ENCODE measurements at places on chromosomes 6 and 20.
A peak's percentile ranks its signal among the peaks of the same experiment; 100 is the strongest.

DNA sequence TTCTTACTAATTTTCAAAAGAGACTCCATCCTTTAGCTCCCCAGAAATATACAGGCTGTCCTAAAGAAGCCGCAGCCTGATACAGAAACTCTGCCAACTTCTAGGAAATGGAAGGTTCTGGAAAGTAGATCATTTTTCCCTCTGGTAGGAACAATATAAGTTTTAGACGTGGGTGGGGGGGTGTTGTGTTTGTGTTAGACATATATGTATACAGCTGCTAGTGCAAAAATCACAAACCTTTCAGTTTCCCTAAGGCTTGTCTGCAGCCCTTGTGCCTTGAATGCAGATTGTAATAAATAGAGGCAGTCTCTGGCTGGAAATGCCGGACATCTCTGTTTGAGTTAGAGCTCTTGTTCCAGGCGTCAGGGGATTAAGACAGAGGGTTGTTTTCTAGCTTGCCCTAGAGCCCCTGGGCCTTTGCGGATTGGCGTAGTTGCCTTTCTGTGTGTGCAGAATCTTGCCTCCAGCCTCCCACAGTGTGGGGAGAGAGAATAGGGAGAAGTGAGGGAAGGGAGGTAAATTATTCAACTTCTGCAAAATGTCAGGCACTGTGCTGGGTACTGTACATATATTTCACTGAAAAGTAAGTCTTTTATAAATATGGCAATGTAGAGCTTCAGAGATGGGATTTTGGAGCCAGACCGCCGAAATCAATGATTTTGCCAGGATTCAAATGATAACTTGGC lies 269.7 kb downstream of the PRL start:
- no peak overlapping the region for H3K27ac ChIP-seq
- H3K4me3 ChIP-seq, result no peak overlapping the region
- no peaks in the 10 kb centered on the region for H3K27me3 ChIP-seq

DNA sequence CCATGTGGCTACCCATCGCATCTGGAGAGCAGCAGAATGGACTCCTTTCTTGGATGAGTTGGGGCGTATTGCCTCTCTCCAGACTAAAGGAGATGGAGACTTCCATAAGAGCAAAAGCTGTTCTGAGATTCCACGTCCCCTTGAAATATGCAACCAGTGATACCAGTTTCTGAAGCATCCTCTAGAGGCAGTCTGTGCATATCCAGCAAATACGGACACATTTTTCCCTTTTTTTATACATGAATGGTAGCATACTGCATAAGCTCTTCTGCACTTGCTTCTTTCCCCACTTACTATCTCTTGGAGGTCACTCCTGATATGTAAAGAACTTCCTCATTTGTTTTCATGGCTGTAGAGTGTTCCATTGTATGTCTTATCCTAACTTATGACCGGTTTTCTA lies 34.6 kb downstream of the TAF8 start:
- no peaks in the 10 kb centered on the region for H3K27me3 ChIP-seq
- peaks cover 13% of the 10 kb centered on the region for H3K36me3 ChIP-seq
- H3K4me3 ChIP-seq, result no peak overlapping the region
- no peak overlapping the region for H3K27ac ChIP-seq
- DNase-seq, result no peak

DNA sequence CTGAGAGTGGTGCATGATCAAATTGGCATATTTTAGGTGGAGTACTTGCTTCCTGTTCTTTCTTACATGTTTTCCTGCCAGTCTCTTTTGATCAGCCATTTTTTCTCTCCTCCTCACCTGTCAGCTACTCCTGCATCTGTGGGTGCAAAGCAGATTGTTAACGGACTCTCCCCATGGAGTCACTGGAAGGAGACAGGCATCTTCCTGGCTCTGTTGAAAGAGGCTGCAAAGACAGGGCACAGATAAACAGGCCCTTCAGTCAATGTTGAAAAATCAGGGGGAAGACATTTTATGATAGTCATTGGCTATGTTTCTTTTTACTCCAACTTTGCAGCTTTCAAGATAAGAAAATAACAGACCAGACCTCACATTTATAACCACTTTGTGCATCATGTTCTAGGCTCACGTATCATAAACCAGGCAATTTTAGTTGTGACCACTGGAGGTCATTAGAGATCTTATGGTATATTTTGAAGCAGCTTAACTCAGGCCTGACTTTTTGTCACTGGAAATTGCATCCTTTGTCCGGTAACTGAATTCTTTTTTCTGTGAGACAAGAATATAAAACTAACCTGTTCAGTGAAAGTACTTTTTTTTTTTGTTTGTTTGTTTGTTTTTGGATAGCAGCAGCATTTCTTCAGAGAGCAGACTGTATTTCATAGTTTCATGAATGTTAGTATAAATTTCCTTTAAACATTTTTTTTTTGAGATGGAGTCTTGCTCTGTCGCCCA lies 20.1 kb downstream of the ECT2L start:
- H3K27ac ChIP-seq, result peak overlapping the region; percentile 75
- no peaks in the 10 kb centered on the region for H3K36me3 ChIP-seq
- peak; percentile 70 for DNase-seq
- peaks cover 29% of the 10 kb centered on the region for H3K4me1 ChIP-seq
- peaks cover 2% of the 10 kb centered on the region for H3K27me3 ChIP-seq

DNA sequence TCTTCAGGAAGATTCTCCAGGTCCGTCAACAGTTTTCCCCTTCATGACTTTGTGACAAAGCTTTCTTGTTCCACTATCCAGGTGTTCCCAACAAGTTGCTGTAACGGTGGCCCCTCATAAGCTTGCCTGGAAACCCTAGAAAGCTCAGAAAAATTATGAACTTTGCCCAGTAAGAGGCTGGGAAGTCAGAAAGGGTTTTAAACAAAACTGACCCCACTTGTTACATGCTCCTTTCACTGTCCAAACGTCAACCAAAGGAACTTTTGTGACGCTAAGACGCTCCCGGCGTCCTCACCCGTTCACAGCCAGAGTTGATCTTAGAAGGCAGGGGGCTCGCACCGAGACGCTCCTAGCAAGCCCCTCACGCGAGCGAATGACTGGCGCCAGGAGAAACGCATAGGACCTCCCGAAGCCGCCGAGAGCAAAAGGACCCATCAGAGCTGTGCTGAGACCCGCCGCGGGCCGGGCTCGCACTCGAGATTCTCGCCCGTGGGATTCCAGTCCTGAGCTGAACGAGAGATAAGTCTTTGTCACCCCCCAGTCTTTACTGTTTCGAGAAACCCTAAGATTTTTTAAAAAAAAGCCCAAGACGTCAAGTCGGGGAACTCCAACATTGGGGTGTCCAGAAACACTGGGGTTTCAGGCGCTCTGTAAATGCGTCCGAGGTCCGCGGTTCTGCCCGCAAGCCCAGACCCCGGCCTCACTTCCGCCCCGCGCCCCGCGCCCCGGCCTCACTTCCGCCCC lies 544 bp upstream of the ACAT2 start:
- peaks cover 35% of the 10 kb centered on the region for H3K4me1 ChIP-seq
- peak overlapping the region; percentile 98 for H3K27ac ChIP-seq
- H3K36me3 ChIP-seq, result peaks cover 48% of the 10 kb centered on the region
- H3K4me3 ChIP-seq, result peak overlapping the region; percentile 94
- H3K27me3 ChIP-seq, result no peaks in the 10 kb centered on the region

GRCh38 chr6:97059473-97059872 lies 134.9 kb downstream of the KLHL32 start:
- no peak overlapping the region for H3K27ac ChIP-seq
- peaks cover 2% of the 10 kb centered on the region for H3K27me3 ChIP-seq
- H3K36me3 ChIP-seq, result no peaks in the 10 kb centered on the region
- DNase-seq, result peak; percentile 54
- no peaks in the 10 kb centered on the region for H3K4me1 ChIP-seq
- H3K4me3 ChIP-seq, result no peak overlapping the region

DNA sequence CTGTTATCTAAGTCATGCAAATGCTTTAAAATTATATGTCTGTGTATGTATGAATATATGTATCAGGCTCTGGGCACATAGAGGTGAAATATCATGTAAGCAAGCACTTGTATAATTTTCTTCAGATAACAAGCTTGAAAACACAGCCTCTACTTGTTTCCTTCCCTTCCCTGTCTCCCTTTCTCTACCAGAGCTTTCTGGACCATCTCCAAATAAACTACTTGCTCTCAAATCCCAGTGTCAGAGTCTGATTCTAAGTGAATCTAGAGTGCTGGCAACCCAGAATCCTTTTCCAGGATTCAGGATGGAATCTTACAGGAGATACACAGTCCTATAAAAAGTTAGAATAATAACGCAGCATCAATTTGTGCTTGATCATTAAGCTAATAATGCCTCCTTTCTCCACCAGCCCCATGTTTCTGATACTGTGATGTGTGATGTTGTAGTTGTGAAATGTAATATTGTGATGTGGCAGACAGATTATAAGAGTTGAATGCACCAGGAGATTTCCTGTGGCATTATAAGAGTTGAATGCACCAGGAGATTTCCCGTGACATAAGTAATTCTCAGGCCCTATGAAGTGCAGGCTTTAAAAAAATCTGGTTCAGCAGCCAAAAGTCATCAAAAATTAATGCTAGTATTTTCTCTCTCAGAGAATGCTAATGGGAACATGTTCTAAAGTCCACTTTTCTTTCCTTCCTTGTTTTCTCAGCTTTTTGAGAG lies 89.6 kb downstream of the PCSK2 start:
- no peak overlapping the region for H3K4me3 ChIP-seq
- H3K36me3 ChIP-seq, result no peaks in the 10 kb centered on the region
- DNase-seq, result no peak
- H3K4me1 ChIP-seq, result no peaks in the 10 kb centered on the region
- peaks cover 31% of the 10 kb centered on the region for H3K27me3 ChIP-seq
- no peak overlapping the region for H3K27ac ChIP-seq

- no peaks in the 10 kb centered on the region for H3K36me3 ChIP-seq
- no peak overlapping the region for H3K4me3 ChIP-seq
- H3K27me3 ChIP-seq, result peaks cover 22% of the 10 kb centered on the region
- DNase-seq, result no peak
Observed at GRCh38 chr6:136529710-136530109, 20.5 kb downstream of the MAP7 start.

DNA sequence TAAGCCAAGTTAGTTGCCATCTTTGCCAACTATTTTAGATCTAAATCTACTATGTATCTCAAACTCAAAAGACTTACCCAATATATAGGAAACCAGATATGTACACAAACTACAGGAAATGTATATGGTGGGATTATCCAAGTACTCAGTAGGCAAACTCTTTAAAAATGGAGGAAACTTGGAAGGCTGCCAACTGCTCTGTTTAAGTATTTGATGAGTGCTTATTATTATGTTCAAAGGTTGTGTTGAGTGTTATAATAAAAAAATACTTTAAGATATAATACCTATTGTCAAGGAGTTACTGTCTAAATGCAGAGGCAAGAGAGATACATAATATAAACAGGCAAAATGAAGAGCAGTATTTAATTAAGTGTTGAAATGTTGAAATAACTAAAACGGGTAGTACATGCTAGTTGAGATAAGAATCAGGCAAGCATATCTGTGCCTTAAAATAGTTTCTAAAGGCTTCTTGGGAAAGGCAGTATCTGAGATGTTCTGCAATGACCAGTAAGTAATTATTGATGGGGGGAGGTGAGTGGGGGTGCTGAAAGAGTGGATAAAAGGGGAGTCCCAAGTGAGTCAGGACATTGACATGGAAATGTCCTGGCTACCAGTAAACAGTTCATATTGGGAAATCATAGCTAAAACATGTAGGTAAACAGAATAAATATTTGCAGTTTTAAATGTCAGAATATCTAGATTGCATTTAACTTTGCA lies 6.5 kb upstream of the DST start:
- H3K27ac ChIP-seq, result no peak overlapping the region
- no peaks in the 10 kb centered on the region for H3K36me3 ChIP-seq
- no peaks in the 10 kb centered on the region for H3K4me1 ChIP-seq
- no peak overlapping the region for H3K4me3 ChIP-seq

- H3K4me3 ChIP-seq, result no peak overlapping the region
- no peak overlapping the region for H3K27ac ChIP-seq
- no peak for DNase-seq
- peaks cover 14% of the 10 kb centered on the region for H3K27me3 ChIP-seq
Observed at GRCh38 chr6:70112716-70113115, 190.2 kb downstream of the COL9A1 start.

DNA sequence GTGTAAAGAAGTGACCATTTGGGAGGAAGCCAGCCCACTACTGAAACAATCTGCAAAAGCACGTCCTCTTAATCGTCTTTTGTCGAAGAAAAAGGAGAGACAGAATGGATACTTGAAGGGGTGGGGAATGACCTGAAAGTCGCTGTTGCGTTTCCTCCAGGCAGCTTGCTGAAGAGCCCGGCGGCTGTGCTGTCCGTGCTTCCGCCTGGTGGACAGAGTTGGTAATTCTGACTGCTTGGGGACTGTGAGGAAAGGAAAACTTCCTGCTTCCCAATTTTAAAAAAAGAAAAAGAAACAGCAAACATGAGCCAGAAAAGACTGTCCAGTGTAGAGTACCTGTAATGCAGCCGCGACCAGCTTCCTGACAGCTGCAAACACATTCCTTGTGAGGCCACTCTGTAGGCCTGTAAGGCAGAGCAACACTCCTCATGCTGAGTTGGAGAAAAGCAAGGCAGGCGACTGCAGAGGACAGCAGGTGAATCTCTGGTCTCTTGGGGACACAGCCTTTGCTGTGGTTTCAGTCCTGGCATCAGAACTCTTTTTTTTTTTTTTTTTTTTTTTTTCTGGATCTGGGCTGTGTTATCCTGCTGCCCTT lies 251.1 kb upstream of the TBX18 start:
- H3K4me3 ChIP-seq, result no peak overlapping the region
- H3K36me3 ChIP-seq, result no peaks in the 10 kb centered on the region
- no peak for DNase-seq
- no peaks in the 10 kb centered on the region for H3K27me3 ChIP-seq
- H3K27ac ChIP-seq, result no peak overlapping the region

DNA sequence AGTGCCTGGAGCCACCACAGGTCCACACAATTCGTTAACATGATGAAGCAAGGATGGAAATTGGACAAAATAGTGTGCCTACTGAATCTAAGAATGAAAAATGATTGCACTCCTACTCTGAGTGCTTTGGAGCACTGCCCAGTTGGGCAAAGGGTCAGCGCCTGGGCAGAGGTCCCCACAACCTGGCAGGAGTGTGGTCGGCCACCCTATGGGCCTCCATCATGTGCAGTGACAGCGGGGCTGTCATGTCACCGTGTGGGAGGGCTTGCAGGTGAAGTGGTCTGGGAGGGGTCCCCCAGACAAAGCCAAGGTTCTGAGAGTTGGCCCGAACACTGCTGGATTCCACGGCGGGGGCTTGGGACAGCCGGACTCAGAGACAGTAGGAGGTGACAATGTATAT lies 36.2 kb upstream of the CD93 start:
- no peak overlapping the region for H3K4me3 ChIP-seq
- peaks cover 7% of the 10 kb centered on the region for H3K4me1 ChIP-seq
- H3K36me3 ChIP-seq, result no peaks in the 10 kb centered on the region
- H3K27me3 ChIP-seq, result no peaks in the 10 kb centered on the region

DNA sequence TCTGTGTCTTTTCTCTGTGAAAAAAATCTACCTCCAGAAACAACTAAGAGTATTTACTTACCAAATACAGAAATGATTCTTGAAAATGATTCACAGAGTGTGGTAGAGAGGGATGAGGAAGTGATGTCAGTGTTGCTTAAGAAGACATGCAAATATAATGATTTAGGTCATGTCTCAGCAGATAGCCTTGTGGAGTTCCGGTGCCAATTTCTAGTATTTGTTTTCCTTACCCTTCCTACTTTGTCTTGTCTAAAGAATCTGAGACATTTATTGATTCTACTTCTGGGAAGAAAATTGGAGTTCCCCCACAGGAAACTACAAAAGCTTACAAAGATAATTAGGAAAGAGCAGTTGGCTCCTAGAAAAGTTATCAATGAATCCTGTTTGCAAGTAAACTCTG lies 68.8 kb downstream of the GJA1 start:
- no peak for DNase-seq
- no peak overlapping the region for H3K27ac ChIP-seq
- no peaks in the 10 kb centered on the region for H3K27me3 ChIP-seq

GRCh38 chr20:1357921-1358671 lies 29.2 kb upstream of the SDCBP2 start:
- H3K4me3 ChIP-seq, result peak overlapping the region; percentile 69
- H3K27me3 ChIP-seq, result no peaks in the 10 kb centered on the region

Data from activated CD4-positive, alpha-beta T cell treated with anti-CD3 and anti-CD28 coated beads, Interleukin-2, amount 10 ng/mL, durations not matched to agents 24 days and 14 days (primary cell).